ENCODE measurements at places on chromosomes 12 and 14.

DNA sequence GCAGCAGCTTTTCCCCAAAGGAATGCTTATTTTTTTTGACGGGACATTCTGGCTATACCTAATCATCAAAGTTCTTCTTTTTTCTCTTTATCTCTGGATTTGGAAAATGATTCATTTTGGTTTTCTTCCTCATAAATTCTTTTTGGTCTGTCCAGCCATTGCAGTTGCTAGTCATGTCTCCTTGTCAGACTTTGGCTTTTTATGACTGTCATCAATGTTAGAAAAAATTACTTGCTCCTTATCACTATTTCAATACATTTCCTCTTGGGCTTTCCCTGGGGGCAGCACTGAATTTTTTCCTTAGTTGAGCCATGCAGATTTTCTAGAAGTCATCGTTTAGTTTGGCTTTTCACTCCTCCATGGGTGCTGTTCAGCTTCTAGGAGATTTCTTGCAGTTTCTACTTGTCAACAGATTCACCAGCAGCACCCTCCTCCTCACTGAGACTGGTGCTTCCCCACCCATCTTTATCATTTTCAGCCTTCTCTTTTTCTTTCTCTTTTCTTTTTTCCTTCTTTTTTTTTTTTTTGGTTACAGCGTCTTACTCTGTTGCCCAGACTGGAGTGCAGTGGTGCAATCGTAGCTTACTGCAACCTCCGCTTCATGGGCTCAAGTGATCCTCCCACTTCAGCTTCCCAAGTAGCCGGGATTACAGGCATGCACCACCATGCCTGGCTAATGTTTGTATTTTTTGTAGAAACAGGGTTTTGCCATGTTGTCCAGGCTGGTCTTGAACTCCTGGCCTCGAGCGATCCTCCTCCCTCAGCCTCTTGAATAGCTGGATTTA lies 5.2 kb downstream of the ADIPOR2 start:
- DNase-seq = no peak

DNA sequence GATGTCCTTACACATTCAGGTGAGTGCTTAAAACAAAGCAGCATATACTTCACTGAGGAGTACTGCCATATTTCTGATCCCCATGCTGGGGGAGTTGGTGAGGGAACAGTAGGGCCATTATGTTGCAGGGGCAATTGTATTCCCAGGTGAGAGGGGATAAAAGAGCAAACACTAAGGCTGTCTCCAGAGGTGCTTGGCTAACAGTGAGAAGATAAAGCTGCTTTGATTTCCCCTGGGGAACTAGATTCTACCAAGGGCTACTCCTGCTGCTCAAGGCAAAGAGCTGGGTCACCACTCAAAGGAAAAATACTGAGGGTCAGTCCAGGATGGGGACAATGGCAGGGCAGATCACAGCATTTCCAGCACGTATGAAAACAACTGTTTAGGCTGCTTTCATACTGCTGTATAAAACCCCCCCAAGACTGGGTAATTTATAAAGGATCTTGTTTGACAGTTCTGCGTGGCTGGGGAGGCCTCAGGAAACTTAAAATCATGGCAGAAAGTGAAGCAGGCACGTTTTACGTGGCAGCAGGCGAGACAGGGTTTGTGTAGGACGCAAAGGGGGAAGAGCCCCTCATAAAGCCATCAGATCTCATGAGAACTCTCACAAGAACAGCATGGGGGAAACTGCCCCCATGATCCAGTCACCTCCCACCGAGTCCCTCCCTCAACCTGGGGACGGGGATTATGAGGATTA lies 47.8 kb upstream of the OR5AU1 start:
- no peak for DNase-seq

DNA sequence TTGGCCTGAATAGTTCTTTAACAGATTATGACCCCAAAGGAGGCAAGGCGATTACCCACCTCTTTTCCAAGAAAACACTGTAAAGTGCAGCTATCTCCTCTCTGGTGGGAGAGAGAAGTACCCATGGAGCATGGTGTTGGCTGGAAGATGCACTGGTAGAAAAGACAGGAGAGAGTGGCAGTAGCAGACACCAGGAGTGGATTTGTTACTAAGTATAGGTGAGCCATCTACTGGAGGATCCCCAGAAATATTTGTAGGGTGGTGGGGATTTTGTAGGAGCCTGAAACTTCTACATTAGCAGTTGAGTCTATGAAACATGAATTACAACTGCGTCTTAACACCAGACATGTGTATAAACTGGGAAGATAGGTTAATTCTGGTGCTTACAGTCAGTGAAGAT lies 148.0 kb downstream of the SLC38A4 start:
- DNase-seq = no peak

GRCh38 chr12:98612696-98613334 lies 19.3 kb downstream of the SLC25A3 start:
- no peak for DNase-seq

GRCh38 chr12:34306133-34306830 lies 284.0 kb downstream of the ALG10 start:
- no peak for DNase-seq

- no peak for DNase-seq
Measured at GRCh38 chr12:109988274-109988673, 7.9 kb downstream of the GIT2 start.

Measured in retinal pigment epithelial cell (primary cell).